ENCODE measurements at places on chromosomes 6 and 20.

GRCh38 chr6:132144456-132144855 is 193.3 kb upstream of the CCN2 start:
- H3K4me1 ChIP-seq = no peaks in the 10 kb centered on the region
- DNase-seq = no peak
- H3K36me3 ChIP-seq = no peaks in the 10 kb centered on the region

DNA sequence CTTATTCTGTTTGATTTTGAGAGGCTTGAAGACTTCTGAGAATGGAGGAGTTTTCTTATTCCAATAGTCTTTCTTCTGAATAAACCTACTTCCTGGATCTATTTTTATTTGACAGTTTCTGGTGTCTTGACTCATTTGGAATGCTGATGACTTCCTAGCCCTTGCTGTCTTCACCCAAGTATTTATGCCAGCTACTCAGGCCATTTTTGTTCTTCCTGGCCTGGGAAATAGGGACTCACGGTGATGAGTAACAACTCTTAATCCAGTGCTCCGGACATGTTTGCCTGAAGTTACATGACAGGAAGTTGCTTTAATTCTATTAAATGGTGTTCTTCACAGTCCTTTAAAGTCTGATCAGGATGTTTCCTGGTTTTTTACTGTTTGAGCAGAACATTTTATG is 272.1 kb upstream of the EYS start:
- H3K36me3 ChIP-seq = no peaks in the 10 kb centered on the region
- no peak overlapping the region for H3K4me3 ChIP-seq
- DNase-seq = no peak
- H3K4me1 ChIP-seq = no peaks in the 10 kb centered on the region

- DNase-seq = no peak
- peaks cover 4% of the 10 kb centered on the region for H3K27me3 ChIP-seq
- peaks cover 3% of the 10 kb centered on the region for H3K4me1 ChIP-seq
- no peaks in the 10 kb centered on the region for H3K36me3 ChIP-seq
- no peak overlapping the region for H3K27ac ChIP-seq
- no peak overlapping the region for H3K4me3 ChIP-seq
These were observed 34.8 kb upstream of the SIRT5 start for GRCh38 chr6:13539572-13539971.

GRCh38 chr6:149261364-149262040 is 56.0 kb upstream of the TAB2 start:
- DNase-seq = no peak
- peaks cover 39% of the 10 kb centered on the region for H3K4me1 ChIP-seq
- H3K27me3 ChIP-seq = no peaks in the 10 kb centered on the region
- no peaks in the 10 kb centered on the region for H3K36me3 ChIP-seq
- no peak overlapping the region for H3K4me3 ChIP-seq
